Stimulated activated effector memory CD8-positive, alpha-beta T cell treated with anti-CD3 and anti-CD28 coated beads, Interleukin-12 subunit alpha, Interleukin-12 subunit beta, amount 100 ng/mL, for 72 hours (primary cell): ENCODE measurements at places on chromosomes 5 and 9.

- DNase-seq, result no peak
Observed at GRCh38 chr5:79191457-79191856, 44.5 kb upstream of the JMY start.

- no peak for DNase-seq
Observed at GRCh38 chr5:170585273-170585948, 81.6 kb downstream of the KCNIP1 start.

DNA sequence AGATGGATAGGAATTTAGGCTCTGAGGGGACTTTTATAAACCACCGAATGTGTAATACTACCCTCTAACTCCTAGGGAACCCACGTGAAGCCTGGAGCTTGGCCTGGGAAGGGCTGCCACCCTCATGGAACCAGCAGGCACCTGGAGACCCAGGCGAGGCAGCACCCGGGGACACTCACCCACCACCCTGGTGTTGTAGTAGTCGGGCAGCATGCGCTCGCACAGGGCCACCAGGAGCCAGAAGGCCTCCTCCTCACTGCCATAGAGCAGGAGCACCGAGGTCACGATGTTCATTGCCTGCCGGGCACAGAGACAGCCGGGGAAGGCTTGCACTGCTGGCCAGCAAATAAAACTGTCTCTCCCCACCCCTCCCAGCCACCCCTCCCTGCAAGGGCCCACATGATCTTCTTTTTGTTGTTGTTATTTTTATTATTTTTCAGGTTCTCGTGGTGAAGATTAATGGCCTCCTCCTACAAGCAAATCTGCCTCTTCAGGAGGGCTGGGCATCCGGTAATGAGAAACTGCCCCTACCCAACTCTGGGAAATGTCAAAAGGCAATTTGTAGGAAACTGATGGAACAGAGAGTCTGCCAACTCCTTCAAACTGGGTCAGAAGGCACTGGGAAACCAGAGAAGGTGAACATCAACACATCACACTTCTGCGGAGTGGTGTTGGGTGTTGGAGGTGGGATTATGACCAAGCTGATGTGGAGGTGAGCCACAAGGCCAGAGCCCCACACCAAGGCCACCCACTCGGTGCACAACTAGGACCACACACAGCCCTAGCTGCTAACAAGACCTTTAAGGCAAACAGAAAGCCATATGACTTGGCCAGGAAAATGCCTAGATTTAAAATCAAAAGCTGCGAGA, 17.4 kb upstream of the MRNIP start:
- DNase-seq, result no peak

DNA sequence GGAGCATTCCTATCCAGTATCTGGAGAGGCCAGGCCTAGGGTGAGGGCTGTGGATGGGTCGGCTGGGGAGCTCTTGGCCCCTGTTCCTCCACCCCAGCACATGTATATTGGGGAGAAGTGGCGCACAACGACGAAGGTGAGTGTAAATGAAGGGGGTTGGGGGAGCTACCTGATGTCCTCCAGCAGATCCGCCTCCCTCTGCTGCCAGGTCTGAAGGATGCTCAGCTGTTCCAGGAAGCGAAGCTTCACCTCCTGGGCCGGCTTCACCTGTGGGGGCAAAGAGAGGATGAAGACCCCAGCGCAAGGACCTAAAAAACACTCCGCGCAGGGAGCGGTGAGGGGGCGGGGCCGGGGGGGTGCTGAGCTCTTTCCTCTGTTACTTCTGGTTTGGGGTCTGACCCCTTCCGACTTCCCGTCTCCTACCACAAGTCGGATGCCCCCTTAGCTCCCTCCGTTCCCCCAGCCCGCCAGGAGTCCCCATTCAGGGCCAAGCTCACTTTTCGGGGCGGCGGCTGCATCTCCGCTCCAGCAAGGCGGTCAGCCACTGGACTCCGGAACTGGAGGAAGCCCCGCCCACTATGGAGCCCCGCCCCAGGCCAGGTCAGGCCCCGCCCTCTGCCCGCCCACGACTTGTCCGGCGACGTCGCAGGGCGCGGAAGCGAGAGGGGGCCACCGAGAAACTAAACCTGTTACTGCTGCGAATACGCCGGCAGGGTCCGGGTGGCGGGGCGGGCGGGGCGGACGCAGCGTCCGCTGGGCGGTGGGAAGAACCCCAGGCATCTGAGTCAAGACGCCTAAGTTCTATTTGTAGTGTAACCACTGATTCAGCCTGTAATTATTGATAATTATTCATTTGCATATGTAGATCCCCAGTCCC, at the start of gene FCHSD1:
TSS of gene FCHSD1 (minus strand) at position 568 of the 877 bp plus-strand sequence. CDS start at position 518, 50 bp downstream.
- DNase-seq, result peak; percentile 85

GRCh38 chr5:14185326-14186058, 42.4 kb downstream of the TRIO start:
- no peak for DNase-seq

- no peak for DNase-seq
Observed at GRCh38 chr5:114903767-114904166, 265.9 kb downstream of the TRIM36 start.
